Neural progenitor cell (in vitro differentiated cells): ENCODE measurements at places on chromosomes 2 and 18. TPM values are rescaled to one million over a fixed set of nuclear protein-coding genes. Genes with fewer than 3 reads are reported as not detected.
A peak's percentile ranks its signal among the peaks of the same experiment; 100 is the strongest.

Gene DPP4
- total RNA-seq = 0.12 and 0.49 TPM in 2 replicates

Gene DSG1
- total RNA-seq = not detected in 2 replicates

Gene CPLX4
- total RNA-seq = 0.12 and 2.2 TPM in 2 replicates

Gene MERTK
- total RNA-seq = 4.6 and 6.1 TPM in 2 replicates

Gene RASGRP3
- total RNA-seq = not detected in 2 replicates

Gene DNAJC5G
- total RNA-seq = not detected in 2 replicates

Gene FZD7
- 79.4 and 106 TPM in 2 replicates for total RNA-seq

Gene RGPD8
- 6.8 and 11.1 TPM in 2 replicates for total RNA-seq

DNA sequence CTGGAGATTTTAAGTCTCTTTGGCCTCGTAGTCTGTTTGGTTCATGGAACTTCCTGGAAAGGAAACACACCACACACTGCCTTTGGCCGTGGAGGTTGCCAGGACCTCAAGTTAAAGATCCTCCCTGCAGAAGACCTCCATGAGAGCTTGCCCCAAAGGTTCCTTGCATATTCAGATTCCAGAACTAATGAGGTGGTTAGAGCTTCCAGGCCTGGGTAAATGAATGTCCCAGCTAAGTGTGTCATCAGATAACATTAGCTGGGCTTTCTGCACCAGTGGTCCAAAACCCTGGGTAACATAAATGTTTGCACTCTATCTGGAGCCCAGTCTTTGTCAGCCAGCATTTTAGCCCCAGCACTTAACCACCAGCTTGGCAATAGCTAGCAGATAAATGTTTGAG, 122.1 kb upstream of the EML6 start:
- DNase-seq = no peak

GRCh38 chr2:15348636-15349035, 212.5 kb downstream of the NBAS start:
- no peak for DNase-seq

GRCh38 chr2:232568161-232568560, 17.7 kb downstream of the EIF4E2 start:
- DNase-seq = no peak

DNA sequence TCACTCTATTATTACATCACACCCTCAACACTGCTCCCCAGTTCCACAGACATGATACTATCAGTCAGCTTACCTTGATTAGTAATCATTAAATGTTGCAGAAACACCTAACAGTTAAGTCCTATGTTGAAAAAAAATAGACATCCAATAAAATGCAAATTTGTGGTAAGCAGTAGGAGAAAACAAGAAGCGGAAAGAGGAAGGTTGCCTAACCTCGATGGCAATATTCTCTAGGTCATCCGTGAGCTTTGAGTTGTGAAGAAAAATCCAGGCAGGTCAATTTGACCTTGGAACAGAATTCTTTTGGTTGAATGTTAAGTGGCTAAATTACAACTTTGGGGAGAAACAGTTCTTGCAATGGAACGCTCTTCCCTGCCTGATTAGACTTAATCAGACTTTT, 264.4 kb downstream of the AFF3 start:
- no peak for DNase-seq

- DNase-seq = no peak
Measured at GRCh38 chr2:22907330-22907729, 477.6 kb upstream of the KLHL29 start.

- DNase-seq = no peak
Measured at GRCh38 chr2:173862612-173863217, 102.5 kb downstream of the SP3 start.

- DNase-seq = no peak
Measured at GRCh38 chr2:188853307-188853706, 120.9 kb upstream of the COL3A1 start.

DNA sequence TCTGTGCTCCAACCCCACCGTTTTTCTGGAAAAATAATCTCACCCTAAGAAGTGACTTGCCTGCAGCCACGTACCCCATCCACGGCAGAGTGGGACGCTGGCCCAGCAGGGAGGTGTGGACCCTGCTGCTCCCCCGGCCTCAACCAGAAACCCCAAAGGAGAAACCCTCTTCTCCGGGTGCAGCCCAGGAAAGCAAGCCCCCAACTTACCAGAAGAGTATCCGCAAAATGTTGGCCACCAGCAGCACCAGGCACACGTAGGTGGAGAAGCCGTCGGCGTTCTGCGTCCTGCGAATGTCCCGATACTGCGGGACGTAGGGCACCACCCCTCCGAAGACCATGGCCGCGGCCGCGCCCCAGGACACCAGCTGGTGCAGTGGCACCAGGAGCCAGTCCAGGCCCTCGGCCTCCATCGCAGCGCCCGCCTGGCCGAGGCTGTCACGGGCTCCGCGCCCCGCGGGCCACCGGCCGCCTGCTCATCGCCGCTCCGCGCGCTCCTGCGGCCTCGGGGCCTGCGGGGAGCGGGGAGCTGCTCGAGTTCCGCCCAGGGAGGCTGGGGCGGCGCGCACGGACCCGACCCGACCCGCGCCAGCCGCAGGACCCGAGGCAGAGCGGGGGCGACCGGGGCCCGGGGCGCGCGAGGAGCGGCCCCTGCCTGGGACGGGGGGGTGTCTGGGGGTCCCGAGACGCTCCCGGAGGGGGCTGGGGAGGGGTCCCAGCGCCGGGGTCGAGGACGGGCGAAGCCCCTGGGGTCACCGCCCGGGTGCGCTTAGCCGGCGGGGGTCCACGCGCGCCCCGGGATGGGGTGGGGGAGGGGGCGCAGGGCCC, 725 bp downstream of the SLC66A2 start:
- peak; percentile 67 for DNase-seq

DNA sequence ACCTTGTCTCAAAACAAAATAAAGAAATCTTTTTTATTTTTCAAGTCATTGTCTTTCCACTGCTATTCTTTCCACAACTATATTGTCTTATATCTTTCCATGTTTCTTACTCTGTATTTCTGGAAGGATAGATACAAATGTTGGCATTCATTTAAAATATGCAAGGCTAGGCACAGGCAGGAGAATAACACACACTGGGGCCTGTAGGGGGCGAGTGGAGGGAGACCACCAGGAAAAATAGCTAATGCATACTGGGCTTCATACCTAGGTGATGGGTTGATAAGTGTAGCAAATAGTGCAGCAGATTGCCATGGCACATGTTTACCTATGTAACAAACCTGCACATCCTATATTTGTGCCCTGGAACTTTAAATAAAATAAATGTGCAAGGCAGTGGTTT, 9.6 kb downstream of the MRPL30 start:
- DNase-seq = no peak

DNA sequence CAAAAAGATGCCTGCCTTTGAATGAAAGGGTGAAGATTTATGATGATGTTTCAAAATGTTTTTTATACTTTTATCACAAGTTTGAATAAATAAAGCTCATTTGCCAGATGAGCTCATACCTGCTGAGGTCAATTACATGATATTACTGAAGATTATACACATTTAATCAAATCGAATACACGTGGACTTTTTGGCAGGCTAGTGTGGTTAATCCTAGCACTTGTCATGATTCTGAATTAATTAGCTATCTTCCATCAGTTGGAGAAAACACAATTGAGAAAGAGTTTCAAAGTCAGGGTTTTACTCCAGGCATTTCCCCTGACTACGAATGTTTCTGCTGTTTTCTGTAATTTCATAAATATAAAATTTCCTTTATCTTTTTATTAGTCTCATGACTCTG, 54.4 kb downstream of the LRPPRC start:
- no peak for DNase-seq

- DNase-seq = no peak
Measured at GRCh38 chr2:12262681-12263436, 453.9 kb upstream of the TRIB2 start.

DNA sequence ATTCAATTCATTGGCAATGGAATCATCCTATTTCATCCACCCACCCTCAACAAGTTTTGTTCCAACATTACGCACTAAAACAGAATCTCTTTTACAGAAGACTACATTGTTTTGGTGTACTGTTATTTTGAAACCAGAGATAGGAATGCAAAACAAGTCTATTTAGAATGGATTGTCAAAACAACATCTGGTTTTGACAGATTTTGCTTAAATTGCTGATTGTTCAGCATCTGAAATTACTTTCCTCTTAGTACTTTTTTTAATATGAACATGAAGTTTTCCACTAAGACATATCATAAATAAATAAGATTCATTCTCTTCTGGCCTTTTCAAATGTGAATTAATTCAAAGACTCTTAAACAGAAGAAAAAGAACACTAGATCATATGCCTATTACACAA, 323.9 kb upstream of the TFPI start:
- DNase-seq = no peak

DNA sequence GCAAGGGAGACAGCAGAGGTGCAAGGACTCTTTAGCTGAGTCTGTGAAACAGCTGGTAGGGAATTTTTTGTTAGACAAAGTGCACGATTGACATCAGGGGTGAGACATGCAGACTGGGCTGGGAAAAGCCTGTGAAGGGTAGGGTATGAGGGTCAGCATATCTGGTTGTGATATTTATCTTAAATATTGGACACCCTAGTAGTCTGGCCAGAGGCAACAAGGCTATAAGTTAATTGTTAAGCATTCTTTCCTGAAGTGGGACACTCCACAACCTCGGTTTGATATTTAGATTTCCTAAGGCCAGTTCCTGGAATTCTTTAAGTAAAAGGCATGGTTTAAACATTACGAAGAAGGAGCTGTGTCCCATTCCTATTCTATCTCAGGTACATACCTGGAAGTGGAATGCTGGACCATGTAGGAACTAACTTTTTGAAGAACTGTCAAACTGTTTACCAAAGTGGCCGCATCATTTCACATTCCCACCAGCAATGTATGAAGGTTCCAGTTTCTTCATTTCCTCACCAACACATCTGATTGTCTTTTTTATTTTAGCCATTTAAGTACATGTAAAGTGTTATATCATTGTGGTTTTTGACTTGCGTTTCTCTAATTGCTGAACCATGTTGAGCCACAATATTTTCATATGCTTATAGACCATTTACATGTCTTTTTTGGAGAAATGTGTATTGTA, 22.5 kb downstream of the EHBP1 start:
- no peak for DNase-seq

DNA sequence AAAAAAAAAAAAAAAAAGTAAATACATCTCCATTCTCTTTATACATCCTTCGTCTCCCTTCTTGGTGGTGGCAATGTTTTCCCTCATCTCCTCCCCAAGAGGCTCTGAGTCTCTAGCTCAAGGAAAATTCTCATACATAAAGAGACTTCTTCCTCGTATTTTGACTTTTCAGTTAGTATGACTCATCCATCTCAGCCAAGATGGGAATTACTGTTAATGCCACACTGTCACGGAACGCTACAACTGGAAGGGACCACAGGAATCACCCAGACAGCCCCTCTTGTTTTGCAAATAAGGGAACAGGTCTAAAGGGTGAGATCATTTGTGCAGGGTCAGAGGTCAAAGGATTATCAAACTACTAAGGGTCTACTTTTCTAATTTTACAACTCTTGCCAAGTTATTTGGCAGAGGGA, 19.5 kb downstream of the NFE2L2 start:
- DNase-seq = no peak

- DNase-seq = no peak
Measured at GRCh38 chr2:241892299-241893137, 23.0 kb downstream of the RTP5 start.

DNA sequence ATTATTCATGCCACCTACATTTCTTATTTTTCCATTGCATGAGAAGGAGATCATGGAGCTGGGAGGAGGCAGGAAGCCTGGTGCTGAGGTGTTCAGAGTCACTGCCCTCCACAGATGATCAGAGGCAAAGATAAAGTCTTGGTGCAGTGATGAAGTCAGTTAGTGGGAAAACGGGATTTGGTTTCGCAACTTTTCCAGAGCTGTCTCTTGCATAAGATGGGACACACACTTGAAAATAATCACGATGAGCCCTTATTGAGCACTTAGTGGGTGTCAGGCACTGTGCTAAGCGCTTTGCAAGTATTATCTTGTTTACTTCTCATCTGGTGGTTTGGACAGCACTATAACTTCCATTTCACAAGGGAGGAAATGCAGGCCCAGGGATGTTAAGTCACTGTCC, 222.1 kb upstream of the SMAD2 start:
- DNase-seq = no peak

DNA sequence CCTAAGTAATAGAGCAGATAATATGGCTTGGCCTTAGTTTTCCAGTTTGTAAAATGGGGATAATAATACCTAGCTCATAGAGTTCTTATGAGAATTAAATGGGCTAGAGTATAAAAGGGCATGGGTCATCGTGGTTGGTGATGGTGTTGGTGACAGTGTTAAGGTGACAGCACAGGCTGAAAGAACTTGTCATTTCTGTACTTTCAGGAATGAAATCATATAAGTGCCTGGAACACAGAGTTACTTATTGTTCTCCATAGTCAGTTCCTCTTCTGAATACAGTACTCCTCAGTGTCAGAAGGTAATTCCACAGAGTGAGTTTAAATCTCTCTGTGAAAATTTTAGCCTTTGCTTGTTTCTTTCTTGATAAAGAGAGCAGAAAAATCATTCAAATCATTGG, 42.4 kb downstream of the KIF5C start:
- no peak for DNase-seq

- DNase-seq = no peak
Measured at GRCh38 chr2:44839370-44839769, 102.1 kb upstream of the SIX3 start.

GRCh38 chr18:22490429-22490846, 72.7 kb upstream of the CTAGE1 start:
- no peak for DNase-seq

DNA sequence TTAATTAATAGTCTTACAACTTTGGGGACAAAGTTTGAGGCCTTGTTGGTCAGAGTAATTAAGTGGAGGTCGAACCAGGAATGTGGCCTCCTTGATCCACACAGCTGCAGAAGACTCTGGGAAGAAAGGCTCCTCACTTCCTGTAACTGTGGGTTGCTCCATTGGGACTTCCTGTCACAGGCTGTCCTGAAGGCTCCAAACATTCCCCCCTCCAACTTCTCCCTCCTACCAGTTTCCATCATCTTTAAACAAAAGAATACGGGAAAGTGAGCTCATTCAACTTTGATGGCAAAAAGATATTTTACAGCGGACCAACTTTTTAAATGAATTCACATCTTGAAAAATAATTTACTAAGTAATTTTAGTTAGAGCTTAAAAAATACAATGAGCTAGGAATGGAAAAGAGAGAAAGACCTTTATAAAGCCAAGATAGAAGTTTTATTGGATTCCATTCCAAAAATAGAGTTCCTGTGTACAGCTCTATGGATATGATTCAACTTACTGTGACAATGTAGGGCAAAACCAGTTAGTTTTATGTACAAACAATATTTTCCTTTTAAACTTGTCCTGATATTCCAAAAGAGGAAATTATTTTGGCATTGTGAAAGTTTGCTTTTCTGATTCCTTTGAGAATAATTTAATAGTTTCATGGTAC, 212.0 kb upstream of the NABP1 start:
- no peak for DNase-seq

GRCh38 chr2:238908960-238909951, 61.4 kb downstream of the TWIST2 start:
- peak; percentile 49 for DNase-seq
